ENCODE measurements at places on chromosomes 4 and X.

- no peak for DNase-seq
These were observed 33.6 kb downstream of the SETD7 start for GRCh38 chr4:139522457-139522856.

DNA sequence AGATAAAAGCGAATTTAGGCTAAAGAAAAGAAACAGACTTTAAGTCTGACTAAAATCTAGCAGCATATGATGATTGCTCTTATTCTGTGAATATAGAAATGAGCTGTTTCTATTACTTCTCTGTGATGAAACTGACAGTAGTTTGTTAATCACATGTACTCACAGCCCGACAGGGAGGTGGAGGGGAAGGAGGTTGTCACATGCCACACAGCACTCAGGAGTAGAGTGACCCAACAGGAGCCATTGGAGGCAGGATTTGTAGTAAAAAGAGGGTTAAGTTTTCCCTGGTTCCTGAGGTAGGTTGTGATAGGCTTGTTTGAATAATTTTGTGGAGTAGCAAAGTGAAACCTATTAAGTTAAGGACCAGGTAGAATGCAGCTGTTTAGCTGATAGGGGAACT is 495.9 kb downstream of the CENPC start:
- no peak for DNase-seq

- DNase-seq, result no peak
These were observed 64.5 kb downstream of the CPE start for GRCh38 chr4:165443276-165443675.

GRCh38 chrX:17680732-17681413 is 56.4 kb upstream of the SCML1 start:
- no peak for DNase-seq

DNA sequence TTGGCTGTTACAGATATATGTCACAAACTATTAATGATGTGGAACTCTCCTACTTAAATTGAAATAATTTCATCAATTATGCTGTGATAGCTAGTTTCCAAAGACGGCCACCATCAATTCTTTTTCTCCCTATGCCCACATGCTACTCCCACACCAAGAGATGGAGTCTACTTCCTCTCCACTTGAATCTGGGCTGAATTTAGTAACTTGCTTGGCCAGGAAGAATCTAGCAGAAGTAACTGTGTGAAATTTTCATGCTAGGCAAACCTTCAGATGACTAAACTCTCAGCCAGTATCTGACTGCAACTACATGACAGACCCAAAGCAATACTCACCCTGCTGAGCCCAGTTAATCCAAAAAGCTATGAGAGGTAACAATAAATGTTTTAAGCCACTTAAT is 3.2 kb downstream of the SEPSECS start:
- DNase-seq, result no peak

DNA sequence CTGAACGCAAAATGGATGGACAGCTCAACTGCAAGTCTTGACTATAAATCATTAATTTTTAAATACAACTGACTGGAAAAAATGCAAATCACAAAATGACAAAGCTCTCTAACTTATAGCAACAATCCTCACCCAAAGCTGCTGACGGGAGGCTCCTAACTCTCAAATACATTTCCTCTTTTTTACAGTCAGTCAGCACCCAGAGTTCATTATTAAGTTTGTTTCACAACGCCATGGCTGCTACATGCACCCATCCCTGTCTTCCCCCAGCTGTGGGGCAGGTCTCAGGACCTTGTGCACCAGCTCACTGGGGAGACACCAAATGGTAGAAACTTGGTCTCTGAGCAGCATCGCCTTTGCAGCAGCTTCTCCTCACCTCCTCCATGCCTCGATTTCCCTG is 97.6 kb downstream of the SLC34A2 start:
- DNase-seq, result no peak

- DNase-seq, result no peak
These were observed 71.8 kb upstream of the NR3C2 start for GRCh38 chr4:148514041-148514440.

DNA sequence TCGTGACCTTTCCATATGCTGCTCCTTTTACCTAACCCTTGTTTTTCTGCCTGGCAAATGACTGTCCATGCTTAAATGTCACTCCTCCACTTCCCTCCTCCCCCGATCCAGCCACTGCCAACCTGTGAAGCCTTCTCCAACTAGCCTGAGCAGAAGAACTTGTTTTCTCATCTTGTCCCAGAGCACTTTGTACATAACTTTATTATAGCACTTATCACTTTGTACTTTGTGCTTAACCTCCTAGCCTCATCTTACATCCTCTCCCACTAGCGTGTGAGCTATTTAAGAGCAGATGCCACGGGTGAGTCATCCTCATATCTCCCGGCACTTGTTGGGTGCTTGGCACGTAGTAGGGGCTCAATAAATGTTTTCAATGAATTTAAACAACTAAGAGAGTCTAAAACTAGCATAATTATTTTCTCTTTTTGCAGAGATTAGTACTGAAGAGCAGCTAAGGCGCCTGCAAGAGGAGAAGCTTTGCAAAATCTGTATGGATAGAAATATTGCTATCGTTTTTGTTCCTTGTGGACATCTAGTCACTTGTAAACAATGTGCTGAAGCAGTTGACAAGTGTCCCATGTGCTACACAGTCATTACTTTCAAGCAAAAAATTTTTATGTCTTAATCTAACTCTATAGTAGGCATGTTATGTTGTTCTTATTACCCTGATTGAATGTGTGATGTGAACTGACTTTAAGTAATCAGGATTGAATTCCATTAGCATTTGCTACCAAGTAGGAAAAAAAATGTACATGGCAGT is 46.9 kb downstream of the XIAP start:
- no peak for DNase-seq

DNA sequence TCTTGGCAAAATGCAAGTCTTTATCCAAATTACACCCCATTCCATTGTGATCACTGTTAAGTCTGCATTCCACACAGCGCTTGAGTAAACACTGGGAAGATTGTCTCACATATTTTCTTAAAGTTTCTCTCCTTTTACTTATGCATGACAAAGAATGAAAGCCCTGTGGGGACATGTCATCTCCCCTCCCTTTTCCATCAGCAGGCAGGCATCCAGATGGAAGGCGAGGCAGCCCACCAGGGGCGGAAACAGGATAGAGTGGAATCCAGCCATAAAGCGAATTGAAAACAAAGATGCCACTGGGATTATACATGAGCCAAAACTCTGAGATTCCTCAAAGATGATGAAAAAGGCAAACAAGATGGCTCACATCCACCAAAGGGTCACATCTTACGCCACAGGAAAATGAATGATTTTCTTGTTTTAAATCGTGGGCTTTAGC is 78.2 kb downstream of the AFAP1 start:
- no peak for DNase-seq

GRCh38 chrX:66053414-66053813 is 13.5 kb upstream of the VSIG4 start:
- DNase-seq, result no peak

DNA sequence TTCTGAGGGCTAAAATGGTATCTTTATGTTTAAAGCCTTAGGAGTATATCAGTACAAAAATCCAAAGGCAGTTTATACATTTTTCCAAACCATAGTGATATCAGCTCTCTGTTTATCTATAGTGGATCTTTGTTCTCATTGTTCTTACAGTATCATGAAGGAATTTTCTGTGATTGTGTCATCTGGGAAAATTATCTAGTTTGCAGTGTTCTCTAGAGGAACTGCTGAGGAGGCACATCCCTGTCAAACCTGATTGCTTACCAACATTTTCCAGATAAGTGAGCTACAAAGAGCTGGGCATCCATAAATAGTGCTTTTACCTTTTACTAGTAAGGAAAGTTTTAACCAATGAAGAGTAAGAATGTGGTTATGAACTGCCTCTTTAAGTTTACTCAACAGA is 44.9 kb upstream of the SLC25A31 start:
- no peak for DNase-seq

DNA sequence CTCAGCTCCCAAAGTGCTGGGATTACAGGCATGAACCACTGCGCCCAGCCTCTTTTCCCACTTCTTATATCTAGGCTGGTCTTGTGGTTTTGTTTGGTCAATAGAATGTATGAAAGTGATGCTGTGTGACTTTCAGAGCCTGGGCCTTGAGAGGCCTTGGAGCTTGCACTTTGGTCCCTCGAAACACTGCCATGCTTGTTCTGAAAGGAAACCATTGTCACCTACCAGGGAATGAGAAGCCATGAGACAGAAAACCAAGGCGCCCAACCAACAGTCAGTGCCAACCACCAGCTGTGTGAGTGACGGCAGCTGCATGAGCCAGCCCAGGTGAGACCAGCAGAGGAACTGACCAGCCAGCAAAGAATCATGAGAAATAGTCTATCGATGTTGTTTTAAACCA is 57.4 kb downstream of the SCD5 start:
- DNase-seq, result no peak

GRCh38 chr4:56424697-56425514 is 10.5 kb downstream of the PPAT start:
- DNase-seq, result peak; percentile 32

- DNase-seq, result no peak
These were observed 35.6 kb downstream of the GPR143 start for GRCh38 chrX:9730078-9730477.

- no peak for DNase-seq
These were observed 7.6 kb upstream of the BST1 start for GRCh38 chr4:15695240-15695699.

GRCh38 chrX:65744965-65745364 is 77.5 kb downstream of the MSN start:
- DNase-seq, result no peak

DNA sequence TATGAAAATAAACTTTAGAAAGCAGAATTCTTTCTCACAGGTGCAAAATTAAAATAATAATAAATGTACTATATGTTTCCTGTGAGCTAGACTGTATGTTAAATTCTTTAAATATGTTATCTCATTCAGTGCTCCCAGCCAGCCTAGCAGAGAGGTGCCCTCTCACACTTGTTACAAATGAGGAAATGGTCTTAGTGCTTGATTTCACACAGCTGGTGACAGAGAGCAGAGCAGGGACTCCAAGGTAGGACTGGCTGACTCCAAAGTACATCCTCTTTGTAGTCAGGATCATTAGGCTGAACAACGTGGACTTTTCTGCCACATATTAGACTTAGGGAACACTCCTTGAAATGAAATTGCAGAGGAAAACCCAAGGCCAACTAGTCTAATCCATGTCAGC is 72.0 kb upstream of the HHIP start:
- DNase-seq, result no peak
